CD4-positive, alpha-beta T cell treated with Interleukin-12 subunit alpha and Interleukin-12 subunit beta, for 1 hour (primary cell): ENCODE measurements at places on chromosomes 11 and 22.

DNA sequence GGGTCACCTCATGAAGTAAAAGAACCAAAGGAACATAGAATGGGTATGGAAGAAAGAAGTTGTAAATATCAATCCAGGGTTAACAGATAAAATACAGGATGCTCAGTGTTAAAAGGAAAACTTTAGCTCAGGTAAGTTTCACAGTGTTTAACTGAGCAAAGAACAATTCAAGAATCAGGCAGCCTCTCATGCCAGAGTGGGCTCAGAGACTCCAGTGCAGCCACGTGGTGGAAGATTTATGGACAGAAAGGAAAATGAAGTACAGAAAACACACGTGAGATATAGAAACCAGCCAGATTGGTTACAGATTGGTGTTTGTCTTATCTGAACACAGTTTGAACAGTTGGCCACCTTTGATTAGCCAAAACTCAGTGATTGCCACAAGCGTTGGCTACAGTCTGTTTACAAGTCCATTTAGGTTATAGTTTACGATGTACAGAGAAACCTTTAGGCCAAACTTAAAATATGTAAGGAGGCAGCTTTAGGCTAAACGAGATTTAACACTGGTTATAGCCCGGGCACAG, 9.1 kb downstream of the AP5B1 start:
- no peak for DNase-seq

GRCh38 chr11:709109-709997, 3.3 kb downstream of the EPS8L2 start:
- no peak for DNase-seq

GRCh38 chr22:48431536-48432315, 1395.9 kb downstream of the BRD1 start:
- DNase-seq: no peak

- no peak for DNase-seq
Measured at GRCh38 chr11:103811870-103812455, 224.5 kb upstream of the DDI1 start.

- no peak for DNase-seq
Measured at GRCh38 chr22:23218053-23218866, 38.0 kb downstream of the BCR start.

DNA sequence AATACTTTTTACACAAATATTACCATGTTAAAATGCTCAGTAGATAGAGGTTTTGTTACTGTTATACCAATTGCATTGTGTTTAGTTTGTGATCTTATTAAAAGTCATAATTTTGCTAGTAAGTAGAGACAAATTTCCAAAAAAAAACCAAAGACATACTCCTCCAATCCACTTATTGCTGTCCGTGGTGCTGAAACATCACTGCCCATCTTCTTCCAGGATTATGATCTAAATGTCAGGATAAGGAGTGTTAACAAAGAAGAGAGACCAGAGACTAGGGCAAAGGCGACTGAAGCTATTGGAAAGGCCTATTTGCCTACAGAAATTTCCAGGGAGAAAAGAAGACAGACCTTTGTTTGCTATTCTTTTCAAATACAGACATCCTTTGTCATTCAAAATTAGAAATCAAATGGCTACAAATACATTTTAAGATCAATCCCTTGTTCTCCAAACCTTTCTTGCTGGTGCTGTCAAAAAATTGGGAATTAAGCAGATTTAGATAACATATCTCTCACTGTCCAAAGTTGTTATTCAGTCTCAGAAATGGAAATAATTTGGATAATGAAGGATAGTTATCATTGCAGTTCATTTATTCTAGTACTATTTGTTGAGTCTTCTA, 199.7 kb downstream of the C11orf91 start:
- no peak for DNase-seq

GRCh38 chr11:61349189-61349751, 12.4 kb downstream of the CYB561A3 start:
- no peak for DNase-seq

DNA sequence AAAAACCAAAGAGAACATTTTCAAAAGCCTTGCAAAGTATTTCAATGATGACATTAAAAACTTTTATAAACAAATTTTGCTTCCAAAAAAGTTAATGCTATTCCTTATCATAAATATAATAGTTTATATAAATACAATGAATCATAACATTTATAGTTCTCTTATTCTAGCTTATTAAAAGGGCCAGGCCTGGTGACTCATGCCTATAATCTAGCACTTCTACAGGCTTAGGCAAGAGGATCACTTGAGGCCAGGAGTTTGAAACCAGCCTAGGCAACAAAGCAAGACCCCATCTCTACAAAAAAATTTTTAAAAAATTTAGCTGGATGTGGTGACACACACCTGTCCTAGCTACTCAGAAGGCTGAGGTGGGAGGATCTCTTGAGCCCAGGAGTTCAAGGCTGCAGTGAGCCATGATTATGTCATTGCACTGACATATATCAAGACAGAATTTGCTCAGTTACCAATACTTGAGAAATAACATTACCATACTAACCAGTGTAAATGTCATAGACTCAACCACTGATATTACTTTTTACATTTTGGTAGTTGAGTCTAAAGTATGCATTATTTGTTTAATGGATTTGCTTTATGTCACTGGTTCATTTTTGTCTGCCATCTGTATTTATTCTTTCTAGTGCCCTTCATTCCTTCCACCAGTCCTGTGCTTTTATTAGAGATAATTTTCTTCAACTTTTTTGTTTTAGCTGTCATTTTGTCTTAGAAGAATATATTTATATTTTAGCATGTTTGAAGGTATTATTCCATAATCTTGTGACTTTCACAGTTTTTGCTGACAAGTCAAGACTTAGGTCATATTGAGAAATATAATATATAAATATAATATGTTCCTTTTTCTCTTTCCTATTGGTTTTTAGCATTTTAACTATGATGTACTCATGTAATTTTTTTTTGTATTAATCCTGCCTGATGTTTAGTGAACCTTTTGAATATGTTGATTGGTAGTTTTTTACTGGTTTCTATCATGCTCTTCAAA, 56.2 kb downstream of the CYP2R1 start:
- no peak for DNase-seq

- no peak for DNase-seq
Measured at GRCh38 chr11:94178331-94178730, 49.7 kb downstream of the PANX1 start.
